ENCODE measurements at places on chromosomes 11 and 22. TPM values are rescaled to one million over a fixed set of nuclear protein-coding genes. Genes with fewer than 3 reads are reported as not detected.
A peak's percentile ranks its signal among the peaks of the same experiment; 100 is the strongest.

DNA sequence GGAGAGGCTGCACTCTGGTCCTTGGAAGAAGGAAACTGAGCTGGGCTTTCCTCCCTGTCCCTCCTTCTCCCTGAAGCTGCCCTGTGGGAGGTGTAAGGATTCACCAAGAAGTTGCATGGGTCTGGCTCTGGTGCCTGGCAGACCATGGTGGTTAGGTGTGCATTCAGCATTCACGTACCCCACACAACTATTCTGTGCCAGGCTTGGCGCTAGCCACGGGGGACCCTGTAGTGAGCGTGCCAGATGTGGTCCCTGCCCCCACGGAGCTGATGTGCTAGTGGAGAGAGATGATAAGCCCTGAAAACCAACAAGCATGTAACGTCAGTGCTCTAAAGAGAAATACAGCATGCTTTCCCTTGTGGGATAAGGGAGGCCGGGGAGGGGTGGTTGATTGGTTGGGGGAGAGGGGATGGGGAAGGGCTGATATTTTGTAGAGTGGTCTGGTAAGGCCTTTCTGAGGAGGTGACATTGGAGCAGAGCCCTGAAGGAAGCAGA, 48.9 kb downstream of the CD82 start:
- no peak for DNase-seq

GRCh38 chr11:65571940-65572339, 398 bp upstream of the FAM89B start:
- DNase-seq: peak; percentile 67

DNA sequence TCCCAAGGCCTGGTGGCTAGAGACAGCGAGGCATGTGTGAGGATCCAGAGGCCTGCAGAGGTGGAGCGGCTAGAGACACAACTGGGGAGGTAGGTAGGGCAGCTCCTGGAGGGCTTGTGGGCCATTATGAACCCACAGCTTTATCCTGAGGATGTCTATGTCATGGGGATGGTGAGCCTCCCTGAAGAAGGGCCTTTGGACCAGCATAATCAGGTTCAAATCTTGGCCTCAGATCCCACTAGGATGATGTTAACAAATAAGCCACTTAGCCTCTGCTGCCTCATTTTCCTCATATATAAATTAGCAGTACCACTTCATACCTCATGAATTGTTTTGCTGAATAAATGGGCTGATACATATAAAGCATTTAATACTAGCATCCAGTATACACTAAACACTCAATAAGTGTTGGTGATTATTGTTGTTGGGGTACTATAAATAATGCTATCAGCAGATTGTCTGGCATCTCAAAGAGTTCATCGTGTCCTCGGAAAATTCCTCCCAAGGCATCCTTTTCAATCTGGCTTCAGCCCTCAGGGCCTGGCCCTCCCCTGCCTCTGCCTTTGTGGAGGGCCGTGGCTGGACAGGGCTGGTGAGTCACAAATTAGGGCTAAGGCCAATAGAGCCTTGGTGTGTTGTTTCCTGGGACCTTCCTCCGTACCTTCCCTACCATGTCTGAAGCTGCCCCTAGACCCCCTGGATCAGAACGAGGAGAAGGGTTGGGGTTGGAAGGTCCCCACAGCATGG, 30.9 kb upstream of the LRRC32 start:
- DNase-seq: peak; percentile 53

GRCh38 chr22:35308480-35309021, 8.9 kb downstream of the TOM1 start:
- DNase-seq: no peak

GRCh38 chr11:32982626-32983025, 33.1 kb upstream of the DEPDC7 start:
- no peak for DNase-seq

GRCh38 chr22:47367107-47367690, 604.7 kb downstream of the TBC1D22A start:
- no peak for DNase-seq

DNA sequence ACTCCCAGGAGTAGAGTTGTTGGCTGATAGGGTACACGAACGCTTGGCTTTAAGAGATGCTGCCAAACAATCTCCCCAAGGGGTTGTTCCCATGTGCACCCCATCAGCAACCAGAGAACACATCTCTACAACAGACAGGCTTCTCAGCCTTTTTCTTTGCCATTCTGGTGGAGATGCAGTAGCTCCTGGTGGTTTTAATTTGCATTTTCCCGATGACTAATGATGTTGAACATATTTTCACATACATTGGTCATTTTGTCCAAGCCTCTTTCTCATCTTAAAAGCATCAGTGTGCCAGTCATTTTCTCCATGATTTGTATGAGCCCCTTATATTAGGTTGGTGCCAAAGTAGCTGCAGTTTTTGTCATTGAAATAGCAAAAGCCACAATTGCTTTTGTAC, 21.8 kb downstream of the DHCR7 start:
- no peak for DNase-seq

- DNase-seq: no peak
Measured at GRCh38 chr11:19392321-19392720, 151.6 kb upstream of the E2F8 start.

- no peak for DNase-seq
Measured at GRCh38 chr11:12219757-12220156, 109.4 kb downstream of the MICAL2 start.

DNA sequence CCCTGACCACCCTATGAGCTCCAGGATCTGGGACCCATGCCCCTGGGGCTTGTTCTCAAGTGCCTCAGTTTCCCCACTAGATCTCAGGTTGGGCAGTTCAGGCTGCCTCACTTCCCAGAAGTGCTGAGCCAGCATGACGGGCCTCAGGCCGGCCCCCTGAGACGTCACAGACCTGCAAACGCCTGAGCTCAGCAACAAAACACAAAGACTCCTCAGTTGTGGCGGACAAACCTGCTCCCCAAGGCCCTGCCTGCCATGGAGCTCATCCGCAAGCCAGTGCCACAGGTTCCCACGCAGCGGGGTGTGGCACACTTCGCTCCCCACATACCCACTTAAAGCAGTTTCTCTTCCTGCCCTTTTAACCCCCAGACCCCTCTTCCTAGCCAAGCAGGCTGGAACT, 45.2 kb downstream of the NECTIN1 start:
- no peak for DNase-seq

GRCh38 chr11:38646382-38646781, 2048.3 kb upstream of the RAG2 start:
- no peak for DNase-seq

DNA sequence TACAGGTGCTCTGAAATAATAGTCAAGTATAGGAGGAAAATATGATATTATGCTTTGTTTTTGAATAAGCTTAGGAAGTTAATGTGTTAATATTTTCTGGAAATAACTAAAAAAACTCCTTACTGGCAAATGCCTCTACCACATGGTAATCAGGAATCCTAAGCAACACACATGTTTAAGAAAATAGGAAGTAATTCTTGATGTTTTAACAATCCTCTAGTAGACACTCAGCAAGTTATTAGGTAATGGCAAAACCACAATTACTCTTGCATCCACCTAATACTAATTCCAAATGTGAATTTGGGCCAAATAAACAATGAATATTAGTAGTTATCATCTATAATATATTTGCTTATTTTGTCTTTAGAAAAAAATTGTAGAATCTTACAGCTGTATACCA, 53.6 kb downstream of the SLC35F2 start:
- DNase-seq: no peak

DNA sequence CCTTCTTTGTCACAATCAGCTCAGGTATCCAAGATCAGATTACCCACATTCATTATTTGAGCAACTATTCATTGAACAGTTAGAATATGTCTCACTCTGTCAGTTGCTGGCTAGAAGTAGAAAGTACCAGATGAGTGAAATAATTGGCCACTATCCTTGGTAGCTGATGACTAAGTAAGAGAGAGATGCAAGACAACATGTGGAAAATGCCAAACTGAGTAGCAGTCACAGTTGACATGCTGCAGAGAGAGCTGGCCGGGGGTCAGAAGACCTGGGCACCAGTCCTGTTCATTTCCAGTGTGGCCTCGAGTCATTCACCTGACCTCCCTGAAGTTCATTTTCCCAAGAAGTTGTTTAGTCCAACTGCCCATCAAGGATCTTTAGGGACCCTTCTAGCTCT, 22.5 kb upstream of the SMIM35 start:
- DNase-seq: no peak

- DNase-seq: no peak
Measured at GRCh38 chr11:18416459-18416858, 4.3 kb downstream of the LDHC start.

GRCh38 chr11:92692826-92693546, 276.5 kb upstream of the MTNR1B start:
- no peak for DNase-seq

DNA sequence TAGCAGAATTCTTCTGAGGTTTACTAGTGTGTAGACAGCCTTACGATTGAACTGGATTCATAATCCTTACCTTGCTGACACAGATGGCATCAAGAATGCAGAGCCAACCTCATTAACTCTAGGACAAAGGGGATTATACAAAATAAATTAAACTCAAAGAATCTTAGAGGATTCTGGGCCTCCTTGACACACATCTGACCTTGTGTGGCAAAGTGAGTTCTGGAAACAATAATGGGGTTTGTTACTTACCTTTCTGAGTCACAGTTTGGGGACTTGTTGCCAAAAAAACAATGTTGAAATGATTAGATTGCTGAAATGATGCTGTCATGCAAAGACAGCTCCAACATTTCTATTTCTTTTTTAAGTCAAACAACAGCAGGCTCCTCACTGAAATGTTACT, 179.1 kb upstream of the ISX start:
- DNase-seq: no peak

DNA sequence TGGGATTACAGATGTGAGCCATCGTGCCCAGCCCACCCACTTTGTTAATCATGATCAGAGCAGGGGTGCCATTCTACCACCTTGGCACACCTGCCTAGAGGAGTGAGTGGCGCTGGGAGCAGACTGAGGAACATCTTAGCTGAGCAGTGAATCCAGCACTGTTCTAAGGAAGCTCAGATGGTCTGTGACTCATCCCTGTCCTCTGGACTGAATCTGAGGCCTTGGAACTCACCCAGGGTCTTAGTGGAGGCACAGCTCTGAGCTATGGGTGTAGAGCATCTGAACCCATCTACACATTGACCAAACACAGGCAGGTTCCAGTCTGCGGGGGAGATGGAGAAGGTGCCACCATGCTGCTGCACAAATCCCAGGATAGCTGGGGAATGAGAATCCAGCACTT, 14.9 kb downstream of the PGAP2 start:
- DNase-seq: no peak

DNA sequence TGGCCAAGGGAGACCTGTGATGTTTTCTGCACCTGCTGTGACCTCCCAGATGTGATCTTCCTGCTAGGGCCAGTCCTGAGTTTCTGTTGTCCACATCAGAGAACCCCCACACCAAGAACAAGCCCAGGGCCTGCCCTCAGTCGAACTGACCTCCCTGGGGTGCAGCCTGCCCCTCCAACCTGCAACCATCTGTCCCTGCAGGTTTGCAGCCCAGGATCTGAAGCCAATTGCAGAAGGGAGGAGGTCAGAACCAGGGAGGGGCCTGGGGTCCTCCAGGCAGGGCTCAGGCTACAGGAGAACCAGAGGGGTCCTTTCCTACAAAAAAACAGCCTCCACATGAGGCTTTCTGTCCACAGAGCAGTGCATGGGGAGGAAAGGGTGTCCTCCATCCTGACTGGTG, 807 bp downstream of the TRIM3 start:
- no peak for DNase-seq

- DNase-seq: no peak
Measured at GRCh38 chr22:42282252-42282942, 11.9 kb upstream of the TCF20 start.

GRCh38 chr22:32334660-32335365, 22.9 kb upstream of the RFPL3 start:
- no peak for DNase-seq

GRCh38 chr11:11211888-11212287, 141.2 kb downstream of the CSNK2A3 start:
- no peak for DNase-seq

GRCh38 chr11:133892126-133892525, 46.8 kb upstream of the SPATA19 start:
- DNase-seq: no peak

DNA sequence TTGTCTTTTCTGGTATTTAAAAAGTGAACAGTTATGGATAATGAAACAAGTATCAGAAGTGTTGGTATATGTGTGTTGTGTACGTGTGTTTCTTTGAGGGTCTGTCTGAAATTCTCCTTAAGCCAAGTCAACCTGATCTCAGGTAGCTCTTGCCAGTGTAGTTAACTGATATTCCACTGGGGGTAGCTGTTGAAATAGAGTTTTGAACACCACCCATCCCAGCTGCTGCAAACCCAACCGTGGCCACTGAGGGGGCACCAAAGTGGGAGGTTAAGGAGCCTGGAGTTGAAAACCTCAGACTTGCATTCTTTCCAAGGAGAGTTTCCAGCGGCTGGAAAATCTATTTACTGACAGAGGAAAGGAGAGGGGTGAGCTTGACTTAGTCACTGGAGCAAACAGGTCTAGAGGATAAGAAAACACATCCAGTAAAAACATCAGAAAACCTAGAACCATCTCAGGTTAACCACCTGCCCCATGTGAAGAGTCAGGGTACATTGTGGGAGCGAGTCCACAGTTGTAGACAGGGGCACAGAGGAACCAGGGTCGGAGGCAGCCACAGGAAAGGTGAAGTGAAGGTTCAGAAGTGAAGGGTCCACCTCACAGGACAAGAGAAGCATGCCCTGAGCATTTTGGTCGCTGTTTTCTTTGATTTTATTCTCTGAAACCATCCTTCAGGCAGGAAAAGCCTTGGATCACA, 8.8 kb upstream of the CUL5 start:
- peak; percentile 7 for DNase-seq

- DNase-seq: no peak
Measured at GRCh38 chr22:44014241-44014640, 9.9 kb upstream of the PARVB start.

DNA sequence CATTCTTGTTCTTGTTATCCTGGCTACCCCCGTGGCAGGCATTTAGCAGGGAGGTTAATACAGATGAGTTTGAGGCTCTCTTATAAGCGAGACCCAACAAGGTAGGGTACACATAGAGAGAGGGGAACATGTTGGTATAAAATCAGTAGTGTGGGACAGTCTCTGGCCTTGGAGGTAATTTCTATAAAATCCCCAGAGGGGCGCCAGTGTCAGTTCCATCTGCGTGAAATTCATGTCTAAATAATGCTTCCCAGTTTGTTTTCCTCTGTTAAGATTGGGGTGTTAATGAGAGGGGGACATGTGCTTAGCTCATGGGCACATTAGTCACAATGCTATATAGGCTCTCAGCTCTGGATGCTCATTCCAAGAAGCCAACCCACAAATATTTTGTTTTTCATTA, 150.7 kb downstream of the MYO18B start:
- DNase-seq: no peak

ZNRF3 gene
- total RNA-seq: 6.0 TPM

ADM2 gene
- 0.05 TPM for total RNA-seq

MUC15 gene
- not detected for total RNA-seq

RANGAP1 gene
- total RNA-seq: 172 TPM

MAP6 gene
- total RNA-seq: not detected

ACTN3 gene
- not detected for total RNA-seq

MPEG1 gene
- not detected for total RNA-seq

Measured in SJSA1 (cell line).